ENCODE measurements at places on chromosomes 4 and X. TPM values are rescaled to one million over a fixed set of nuclear protein-coding genes. Genes with fewer than 3 reads are reported as not detected.

Gene SPON2
- total RNA-seq = 28.3 TPM

Gene RHOXF2
- total RNA-seq = not detected

Gene MAD2L1
- total RNA-seq = 51.9 TPM

Gene NMU
- 0.67 TPM for total RNA-seq

Gene CNKSR2
- 9.5 TPM for total RNA-seq

DNA sequence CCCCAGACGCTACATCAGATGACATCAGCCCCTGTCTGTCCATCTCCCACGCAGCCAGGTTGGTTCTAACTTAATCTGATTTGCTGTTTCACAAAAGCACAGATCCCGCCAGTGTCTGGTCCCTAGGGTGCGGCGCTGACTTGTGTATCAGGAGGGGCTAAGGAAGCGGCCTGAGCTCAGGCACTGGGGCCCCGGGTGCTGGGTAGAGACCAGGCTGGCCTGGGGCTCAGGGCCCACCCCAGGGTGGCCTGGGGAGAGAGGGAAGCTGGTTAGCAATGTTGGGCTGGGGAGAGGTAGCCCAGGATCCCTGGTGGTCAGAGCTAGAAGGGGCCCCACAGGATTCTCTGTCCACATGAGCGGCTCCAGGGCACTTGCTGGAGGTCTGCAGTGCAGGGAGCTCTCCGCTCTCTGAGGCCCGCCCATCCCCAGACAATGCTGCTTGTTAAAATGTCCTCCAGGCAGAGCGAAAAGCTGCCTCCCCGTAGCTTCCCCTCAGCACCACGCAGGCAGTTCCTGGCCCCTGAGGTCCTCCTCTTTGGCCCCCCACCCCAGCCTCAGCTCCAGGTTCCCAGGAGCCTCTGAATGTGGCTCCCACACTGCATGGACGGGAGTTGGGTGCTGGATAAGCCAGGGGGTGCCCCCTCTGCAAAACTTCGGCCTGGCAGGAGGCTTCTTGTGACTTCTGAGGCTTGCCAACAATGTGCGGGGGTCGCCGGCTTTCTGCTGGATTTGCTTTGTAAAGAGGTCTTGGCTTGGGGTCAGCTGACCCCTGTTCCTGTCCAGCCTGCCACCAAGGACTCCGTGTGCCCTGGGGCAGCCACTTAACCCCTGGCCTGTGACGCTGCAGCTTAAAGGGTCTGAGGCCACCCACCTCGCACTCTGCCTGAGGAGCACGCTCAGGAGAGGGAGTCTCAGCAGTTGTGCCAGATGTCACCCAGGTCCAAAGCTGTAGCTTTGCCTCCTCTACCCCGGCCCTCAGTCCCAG, 112.9 kb downstream of the CPZ start:
- no peaks in the 10 kb centered on the region for H3K27me3 ChIP-seq
- no peak overlapping the region for H3K4me3 ChIP-seq
- H3K4me1 ChIP-seq = no peaks in the 10 kb centered on the region
- no peaks in the 10 kb centered on the region for H3K36me3 ChIP-seq

- no peak for DNase-seq
- H3K27me3 ChIP-seq = no peaks in the 10 kb centered on the region
- peaks cover 5% of the 10 kb centered on the region for H3K4me1 ChIP-seq
- no peak overlapping the region for H3K27ac ChIP-seq
Measured at GRCh38 chr4:119227690-119228089, 15.2 kb downstream of the USP53 start.

DNA sequence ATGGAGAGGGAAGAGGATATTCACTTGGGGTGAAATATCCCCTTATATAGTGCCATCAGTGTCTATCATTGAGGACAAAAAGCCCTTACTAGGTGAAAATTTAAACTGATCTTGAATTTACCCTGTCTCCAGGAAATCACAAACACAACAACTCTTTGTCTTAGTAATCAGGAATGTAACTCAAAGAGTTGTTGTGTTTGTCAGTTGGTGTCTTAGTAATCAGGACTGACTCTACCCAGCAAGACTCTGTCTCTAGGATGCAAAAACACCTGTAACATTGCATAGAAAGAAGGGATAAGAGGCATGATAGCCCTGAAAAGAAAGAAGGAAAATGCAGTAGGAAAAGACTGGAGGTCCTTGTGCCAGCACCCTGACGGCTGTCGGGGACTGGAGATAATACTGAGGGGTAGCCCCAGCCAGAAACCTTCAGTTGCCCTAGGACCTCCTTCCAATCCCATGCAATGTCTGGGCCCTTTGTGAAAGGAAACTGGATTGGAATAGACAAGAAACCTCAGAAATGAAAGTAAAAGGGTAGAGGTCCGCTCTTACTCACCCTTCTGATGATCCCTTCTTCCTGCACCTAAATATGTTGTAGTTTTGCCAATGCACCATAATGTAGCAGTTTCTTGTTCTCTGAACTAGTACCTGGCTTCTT, 45.3 kb downstream of the HMGB2 start:
- no peak for DNase-seq
- H3K4me3 ChIP-seq = peak overlapping the region; percentile 70
- no peaks in the 10 kb centered on the region for H3K27me3 ChIP-seq
- H3K27ac ChIP-seq = peak overlapping the region; percentile 74

DNA sequence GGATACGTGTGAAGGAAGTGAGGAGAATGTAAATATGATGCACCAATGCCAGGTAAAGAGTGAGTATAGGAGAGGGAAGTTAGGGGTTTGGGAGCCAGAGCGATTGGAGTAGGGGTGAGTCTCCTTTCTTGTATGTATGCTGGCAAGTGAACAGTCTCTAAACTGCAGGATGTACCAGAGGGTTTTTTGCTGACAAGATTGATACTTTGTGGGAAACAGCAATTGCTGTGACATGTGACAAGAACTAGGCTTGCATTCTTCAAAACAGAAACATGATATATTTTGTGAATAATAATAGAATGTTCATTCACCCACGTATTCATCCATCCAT, 706 bp downstream of the CHIC1 start:
- peak overlapping the region; percentile 87 for H3K4me3 ChIP-seq
- H3K27me3 ChIP-seq = no peaks in the 10 kb centered on the region
- H3K4me1 ChIP-seq = peaks cover 24% of the 10 kb centered on the region
- DNase-seq = no peak
- H3K27ac ChIP-seq = peak overlapping the region; percentile 99
- H3K36me3 ChIP-seq = no peaks in the 10 kb centered on the region

- no peak overlapping the region for H3K4me3 ChIP-seq
- H3K27ac ChIP-seq = no peak overlapping the region
- no peaks in the 10 kb centered on the region for H3K4me1 ChIP-seq
- no peaks in the 10 kb centered on the region for H3K27me3 ChIP-seq
- DNase-seq = no peak
Measured at GRCh38 chr4:113248320-113248719, 198.9 kb downstream of the ANK2 start.

DNA sequence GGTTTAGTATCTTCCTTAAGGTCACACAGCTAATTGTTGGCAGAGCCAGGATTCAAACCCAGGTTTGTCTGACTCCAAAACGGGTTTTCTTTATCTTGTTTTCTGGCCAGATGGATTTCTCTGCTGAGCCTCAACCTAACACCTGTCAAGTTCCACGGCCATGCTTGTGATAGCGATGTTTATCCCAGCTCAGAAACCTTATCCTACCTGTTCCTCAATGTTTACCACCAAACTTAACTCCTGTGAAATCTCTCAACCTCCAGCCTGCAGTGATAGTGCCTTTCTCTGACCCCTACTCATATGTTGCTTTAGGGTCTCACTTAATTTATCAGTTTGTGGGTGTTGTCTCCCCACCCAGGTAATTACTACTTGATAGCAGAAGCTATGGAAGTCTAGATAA, 246.0 kb downstream of the DCTD start:
- no peak overlapping the region for H3K27ac ChIP-seq
- no peak overlapping the region for H3K4me3 ChIP-seq
- no peaks in the 10 kb centered on the region for H3K27me3 ChIP-seq
- no peaks in the 10 kb centered on the region for H3K4me1 ChIP-seq
- H3K36me3 ChIP-seq = no peaks in the 10 kb centered on the region

- H3K4me3 ChIP-seq = peak within 1 kb of the TSS; percentile 59
- H3K36me3 ChIP-seq = no peaks in the 10 kb centered on the region
- no peak within 1 kb of the TSS for H3K27ac ChIP-seq
- H3K4me1 ChIP-seq = peaks cover 20% of the 10 kb centered on the region
- DNase-seq = peak; percentile 75
- H3K27me3 ChIP-seq = peaks cover 35% of the 10 kb centered on the region
Measured at GRCh38 chrX:47619486-47620302, at the start of gene SYN1. TSS of gene SYN1 (minus strand) at chrX:47619857. CDS start at chrX:47619728, 129 bp downstream.

GRCh38 chr4:98470366-98470765, 188.0 kb downstream of the TSPAN5 start:
- DNase-seq = no peak
- H3K4me1 ChIP-seq = peaks cover 28% of the 10 kb centered on the region
- no peak overlapping the region for H3K27ac ChIP-seq
- H3K27me3 ChIP-seq = no peaks in the 10 kb centered on the region
- H3K4me3 ChIP-seq = no peak overlapping the region

DNA sequence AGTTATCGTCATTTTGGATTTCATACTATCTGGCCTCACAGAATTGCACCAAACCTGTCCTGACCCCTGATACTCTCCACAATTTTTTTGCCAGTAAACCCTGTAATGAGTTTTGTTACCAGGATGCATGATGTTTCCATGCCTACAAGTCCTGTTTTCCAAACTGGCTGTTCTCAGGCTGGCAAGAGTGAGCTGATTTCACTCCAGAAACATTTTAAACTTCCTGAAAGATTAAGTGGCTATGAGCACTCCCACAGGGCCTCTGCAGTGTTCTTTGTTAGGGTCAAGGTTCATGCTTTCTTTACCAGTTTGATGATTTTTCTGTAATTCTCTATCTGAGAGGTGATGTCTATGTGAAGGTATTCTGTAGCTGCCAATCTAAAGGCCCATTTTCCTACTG, 31.7 kb upstream of the PDLIM3 start:
- H3K27me3 ChIP-seq = peaks cover 6% of the 10 kb centered on the region
- no peak overlapping the region for H3K4me3 ChIP-seq
- H3K27ac ChIP-seq = no peak overlapping the region
- DNase-seq = no peak
- no peaks in the 10 kb centered on the region for H3K36me3 ChIP-seq

DNA sequence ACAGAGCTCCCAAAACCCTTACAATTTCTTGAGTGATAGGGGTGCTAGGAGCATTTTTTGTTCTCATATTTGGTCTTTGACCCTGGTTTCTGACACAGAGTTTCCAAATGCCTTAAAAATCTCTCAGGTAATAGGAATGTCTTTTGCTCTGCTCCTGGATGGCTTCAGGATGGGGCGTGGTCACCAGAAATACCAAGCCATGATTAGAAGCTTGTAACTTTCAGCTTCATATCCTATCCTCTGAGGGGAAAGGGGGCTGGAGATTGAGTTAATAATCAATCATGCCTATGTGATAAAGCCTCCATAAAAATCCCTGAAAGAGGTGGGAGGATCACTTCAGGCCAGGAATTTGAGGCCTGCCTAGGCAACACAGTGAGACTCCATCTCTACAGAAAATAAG, 34.6 kb upstream of the IL9R start:
- peaks cover 7% of the 10 kb centered on the region for H3K27me3 ChIP-seq
- H3K27ac ChIP-seq = no peak overlapping the region
- no peak overlapping the region for H3K4me3 ChIP-seq

DNA sequence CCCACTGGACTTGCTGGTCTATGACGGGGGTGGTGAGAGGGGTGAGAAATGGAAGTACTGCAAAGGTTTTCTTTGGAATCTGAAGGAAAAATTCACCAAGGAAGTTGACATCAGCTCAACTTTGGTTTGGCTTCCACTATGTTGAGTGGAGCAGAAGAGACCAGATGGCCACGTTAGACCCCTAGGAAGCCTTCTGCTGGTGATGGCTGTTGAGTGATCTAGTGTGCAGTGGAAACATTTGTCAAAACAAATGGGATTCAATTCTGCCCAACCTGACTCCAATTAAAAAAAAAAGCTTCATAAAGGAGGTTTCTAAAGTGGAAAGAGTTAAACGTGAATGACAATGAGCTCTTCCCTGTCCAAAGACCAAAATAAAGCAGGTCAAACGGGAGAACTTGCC, 25.7 kb downstream of the SEL1L3 start:
- no peak for DNase-seq
- no peak overlapping the region for H3K27ac ChIP-seq
- no peak overlapping the region for H3K4me3 ChIP-seq

- H3K27me3 ChIP-seq = peaks cover 2% of the 10 kb centered on the region
- H3K27ac ChIP-seq = no peak overlapping the region
- peaks cover 17% of the 10 kb centered on the region for H3K4me1 ChIP-seq
- no peak for DNase-seq
- H3K4me3 ChIP-seq = no peak overlapping the region
Measured at GRCh38 chr4:89681219-89681618, 155.7 kb downstream of the SNCA start.

DNA sequence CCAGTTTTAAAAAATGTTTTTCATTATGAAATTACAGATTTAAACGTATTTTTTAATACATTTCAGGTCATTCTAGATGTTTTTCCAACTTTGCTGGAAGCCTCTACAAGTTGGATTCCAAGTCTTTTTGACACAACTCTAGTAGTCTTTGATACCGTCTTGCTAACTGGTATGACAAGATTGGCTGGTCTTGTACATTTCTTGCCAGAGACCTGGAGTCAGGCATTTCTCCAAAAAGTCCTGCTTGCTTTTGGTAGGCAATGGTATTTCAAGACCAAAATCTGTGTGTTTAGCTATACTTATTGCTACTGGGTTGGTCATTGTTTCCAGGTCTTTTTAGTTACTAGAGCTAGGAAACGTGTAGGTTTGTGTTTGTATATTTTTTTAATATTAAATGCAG, 64.6 kb downstream of the SLAIN2 start:
- no peak for DNase-seq
- no peaks in the 10 kb centered on the region for H3K27me3 ChIP-seq
- H3K4me3 ChIP-seq = no peak overlapping the region

DNA sequence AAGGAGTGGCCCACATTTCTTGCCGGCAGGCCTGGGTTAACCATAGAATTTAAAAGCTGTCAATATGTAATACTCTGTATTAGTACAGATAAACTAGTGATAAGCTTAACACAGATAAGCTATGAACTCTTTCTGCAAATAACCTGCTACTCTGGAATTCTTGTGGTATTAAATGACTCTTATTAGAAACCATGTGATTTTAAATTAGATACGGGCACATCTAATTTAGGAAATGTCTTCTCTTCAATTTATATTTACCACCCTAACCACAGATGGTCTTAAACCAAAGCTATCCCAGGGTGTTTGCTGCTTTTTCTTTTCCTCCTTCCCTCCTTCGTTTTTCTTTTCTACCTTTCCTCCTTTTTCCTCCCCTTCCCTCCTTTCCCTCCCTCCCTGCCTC, 4.9 kb downstream of the GNRHR start:
- no peak for DNase-seq
- no peaks in the 10 kb centered on the region for H3K36me3 ChIP-seq
- no peak overlapping the region for H3K27ac ChIP-seq
- no peaks in the 10 kb centered on the region for H3K27me3 ChIP-seq

- H3K36me3 ChIP-seq = no peaks in the 10 kb centered on the region
- H3K4me3 ChIP-seq = no peak overlapping the region
- H3K27ac ChIP-seq = no peak overlapping the region
- no peaks in the 10 kb centered on the region for H3K27me3 ChIP-seq
- no peak for DNase-seq
Measured at GRCh38 chr4:16573739-16574138, 324.7 kb downstream of the LDB2 start.

GRCh38 chr4:89829470-89830138, 7.4 kb downstream of the SNCA start:
- peak overlapping the region; percentile 85 for H3K27ac ChIP-seq
- H3K36me3 ChIP-seq = peaks cover 4% of the 10 kb centered on the region
- peaks cover 10% of the 10 kb centered on the region for H3K27me3 ChIP-seq
- peak overlapping the region; percentile 35 for H3K4me3 ChIP-seq
- peaks cover 21% of the 10 kb centered on the region for H3K4me1 ChIP-seq
- DNase-seq = peak; percentile 55

Data from activated CD4-positive, alpha-beta T cell treated with anti-CD3 and anti-CD28 coated beads, Interleukin-2, amount 10 ng/mL, durations not matched to agents 7 days and 5 days (primary cell).